ENCODE measurements at places on chromosomes 2 and 18. TPM values are rescaled to one million over a fixed set of nuclear protein-coding genes. Genes with fewer than 3 reads are reported as not detected.
A peak's percentile ranks its signal among the peaks of the same experiment; 100 is the strongest.

- DNase-seq = peak; percentile 57
Measured at GRCh38 chr2:43212931-43213330, 13.5 kb downstream of the ZFP36L2 start.

DNA sequence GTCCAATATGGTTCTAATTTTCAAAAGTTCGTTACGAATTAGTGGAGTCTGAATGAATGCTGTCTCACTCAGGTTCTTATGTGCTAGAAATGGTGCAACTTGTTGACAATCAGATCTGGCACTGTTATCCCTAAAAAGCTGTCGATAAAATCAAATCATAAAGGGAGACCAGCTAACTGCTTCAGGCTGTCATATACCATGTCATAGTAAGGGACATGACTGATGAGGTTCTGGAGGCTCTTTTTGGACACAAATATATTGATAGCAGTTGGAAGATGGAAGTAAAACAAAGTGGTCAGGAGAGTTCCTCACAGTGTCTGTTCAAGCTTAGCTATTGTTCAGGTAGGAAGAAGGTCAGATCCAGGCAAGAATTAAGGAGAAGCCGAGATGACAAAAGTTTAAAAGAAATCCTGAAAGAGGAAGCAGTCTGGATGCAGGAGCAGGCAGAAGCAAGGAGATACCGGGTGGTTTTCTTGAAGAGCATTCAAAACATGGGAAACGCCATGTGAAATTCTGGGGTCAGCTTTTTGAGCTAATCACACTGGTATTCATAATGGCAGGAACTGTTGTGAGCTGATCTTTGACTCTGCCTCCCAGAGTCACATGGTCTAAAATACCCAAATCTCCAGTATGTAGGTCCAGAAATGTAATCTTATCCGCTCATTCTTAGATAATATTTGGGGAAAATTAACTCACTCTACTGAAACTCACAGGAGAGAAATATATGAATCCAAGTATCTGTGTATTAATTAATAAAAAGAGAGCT lies 9.4 kb upstream of the CAVIN2 start:
- no peak for DNase-seq

GRCh38 chr2:73927344-73927743 lies 664 bp downstream of the DGUOK start:
- no peak for DNase-seq

DNA sequence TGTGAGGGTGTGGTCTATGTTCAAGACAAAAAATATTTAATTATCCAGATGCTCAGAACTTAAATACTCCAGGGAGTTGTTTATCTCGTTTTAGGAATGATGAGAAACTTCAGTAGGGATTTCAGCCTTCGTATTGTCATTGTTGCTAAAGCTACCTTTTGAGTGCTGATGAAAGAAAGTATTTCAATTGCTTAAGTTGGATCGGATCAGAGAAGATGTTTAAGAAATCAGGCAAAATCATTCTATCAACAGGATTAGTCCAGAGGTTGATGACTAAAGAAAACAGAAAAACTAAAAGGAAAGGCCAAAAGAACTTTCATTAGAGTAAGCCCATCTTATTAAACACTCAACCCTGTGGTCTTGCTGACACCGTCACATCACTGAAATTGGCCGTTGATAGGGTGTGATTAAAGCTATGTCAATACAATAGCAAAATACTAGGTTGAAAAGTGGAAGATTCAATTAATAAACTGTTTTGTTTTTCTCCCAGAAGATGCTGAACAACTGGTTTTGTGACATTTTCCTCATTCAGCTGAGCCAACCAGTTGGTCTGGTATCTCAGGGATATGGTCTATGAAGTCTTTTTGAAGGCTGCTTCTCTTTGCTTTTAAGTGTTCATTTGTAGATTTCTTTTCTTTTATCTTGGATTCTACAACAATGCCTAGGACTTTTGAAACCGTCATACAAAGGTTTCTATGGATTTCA lies 551.7 kb downstream of the SLC4A3 start:
- DNase-seq = no peak

The CFAP53 gene
- total RNA-seq = not detected

- no peak for DNase-seq
Measured at GRCh38 chr18:12531749-12532148, 124.0 kb downstream of the PRELID3A start.

GRCh38 chr18:49621301-49621700 lies 59.4 kb downstream of the LIPG start:
- no peak for DNase-seq

- no peak for DNase-seq
Measured at GRCh38 chr18:25075783-25076182, 276.2 kb downstream of the ZNF521 start.

DNA sequence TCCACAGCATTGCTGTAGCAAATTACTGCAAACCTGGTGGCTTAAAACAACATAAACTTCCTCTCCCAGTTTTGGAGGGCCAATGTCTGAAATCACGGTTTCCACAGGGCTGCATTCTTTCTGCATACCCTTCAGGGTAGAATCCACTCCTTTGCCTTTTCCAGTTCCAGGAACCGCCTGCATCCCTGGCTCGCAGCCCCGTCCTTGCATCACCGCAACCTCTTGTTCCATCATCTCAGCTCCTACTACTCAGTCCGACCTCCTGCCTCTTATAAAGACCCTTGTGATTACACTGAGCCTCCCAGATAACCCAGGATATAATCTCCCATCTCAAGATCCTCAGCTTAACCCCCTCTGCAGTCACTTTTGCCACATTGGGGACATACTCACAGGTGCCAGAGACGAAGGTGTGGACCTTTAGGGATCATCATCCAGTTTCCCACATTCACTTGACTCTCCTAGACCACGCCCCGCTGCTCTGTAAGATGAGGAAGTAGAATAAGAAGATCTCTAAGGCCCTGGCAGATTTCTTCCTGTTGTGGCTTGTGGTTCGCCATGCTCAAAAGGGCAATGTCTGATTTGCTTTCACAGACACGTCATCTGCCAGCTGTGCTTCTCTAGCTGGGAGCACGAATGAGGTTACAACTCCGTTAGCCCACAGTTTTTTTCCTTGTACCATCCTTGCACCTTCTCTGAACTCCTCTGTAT lies 103.6 kb upstream of the AGAP1 start:
- no peak for DNase-seq

DNA sequence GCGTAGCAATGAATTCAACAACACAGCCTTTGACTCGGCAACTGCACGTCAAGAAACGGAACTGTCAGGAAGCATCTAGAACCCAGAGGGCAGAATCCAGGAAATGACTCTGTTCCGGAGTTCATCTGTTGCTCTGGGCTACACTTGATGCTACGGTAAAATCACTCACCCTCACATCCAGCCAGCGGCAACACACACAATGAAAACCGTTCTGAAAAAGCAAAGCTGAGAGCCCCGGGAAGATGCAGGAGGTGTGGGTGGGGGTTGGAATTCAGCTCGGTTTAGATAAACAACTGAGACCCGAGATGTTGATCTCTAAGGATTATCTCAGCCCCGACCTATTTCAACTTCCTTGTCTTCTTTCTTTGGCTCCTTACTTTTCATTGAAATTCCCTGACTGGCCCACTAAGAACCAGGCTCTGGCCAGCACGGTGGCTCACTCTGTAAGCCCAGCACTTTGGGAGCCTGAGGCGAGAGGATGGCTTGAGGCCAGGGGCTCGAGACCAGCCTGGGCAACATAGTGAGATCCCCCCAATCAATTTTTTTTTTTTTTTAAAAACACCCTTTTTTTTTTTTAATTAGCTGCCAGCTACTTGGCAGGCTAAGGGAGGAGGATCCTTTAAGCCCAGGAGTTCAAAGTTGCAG lies 13.3 kb upstream of the RAB17 start:
- DNase-seq = no peak

- no peak for DNase-seq
Measured at GRCh38 chr2:168920504-168921157, 19.5 kb downstream of the G6PC2 start.

GRCh38 chr2:17115466-17115865 lies 402.8 kb downstream of the RAD51AP2 start:
- no peak for DNase-seq

GRCh38 chr18:47184419-47185050 lies 8.4 kb upstream of the IER3IP1 start:
- no peak for DNase-seq

The GALNT5 gene
- total RNA-seq = 0.11 TPM

DNA sequence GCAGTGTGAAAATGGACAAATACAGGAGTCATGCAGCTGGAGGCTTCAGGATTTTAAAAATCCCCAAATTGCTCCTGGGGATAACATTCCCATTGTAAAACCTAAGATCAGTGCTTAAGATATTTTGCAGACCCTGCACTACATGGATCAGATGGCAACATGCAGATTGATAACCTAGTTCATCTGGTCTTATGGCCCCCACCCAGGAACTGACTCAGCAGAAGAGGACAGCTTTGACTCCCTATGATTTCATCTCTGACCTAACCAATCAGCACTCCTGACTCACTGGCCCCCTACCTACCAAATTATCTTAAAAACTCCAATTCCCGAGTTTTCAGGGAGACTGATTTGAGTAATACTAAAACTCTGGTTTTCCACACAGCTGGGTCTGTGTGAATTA lies 20.0 kb downstream of the SRBD1 start:
- DNase-seq = no peak

The ATP6V1C2 gene
- 0.32 TPM for total RNA-seq

The PPP1R1C gene
- 21.0 TPM for total RNA-seq

- no peak for DNase-seq
Measured at GRCh38 chr2:64126601-64127000, 17.6 kb downstream of the PELI1 start.

DNA sequence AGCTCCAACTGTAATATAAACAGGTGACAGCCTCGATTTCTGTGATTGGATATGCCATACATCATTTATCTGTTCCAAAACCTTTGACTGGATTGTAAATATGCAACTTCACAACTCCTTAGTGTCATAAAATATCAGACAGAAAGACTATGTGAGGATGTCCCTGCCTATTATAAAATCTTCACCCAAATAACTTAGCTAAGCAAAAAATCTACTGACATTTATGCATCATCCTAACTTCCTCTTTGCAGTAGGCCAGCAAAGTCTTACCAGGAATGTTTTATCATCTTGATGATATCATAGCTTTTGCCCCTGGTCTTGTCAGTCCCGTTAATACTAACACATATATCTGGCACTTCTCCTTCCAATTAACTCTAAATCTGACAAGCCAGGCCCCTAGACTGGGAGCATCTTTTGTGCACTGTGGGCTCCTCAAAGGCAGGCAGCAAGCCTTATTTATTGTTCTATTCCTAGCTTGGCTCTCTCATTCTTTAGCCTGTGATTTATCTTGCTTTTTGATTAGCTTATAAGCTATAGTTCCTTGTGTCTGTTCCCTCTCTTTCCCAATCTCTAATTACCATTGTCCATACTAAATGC lies 356.5 kb upstream of the HNMT start:
- no peak for DNase-seq

DNA sequence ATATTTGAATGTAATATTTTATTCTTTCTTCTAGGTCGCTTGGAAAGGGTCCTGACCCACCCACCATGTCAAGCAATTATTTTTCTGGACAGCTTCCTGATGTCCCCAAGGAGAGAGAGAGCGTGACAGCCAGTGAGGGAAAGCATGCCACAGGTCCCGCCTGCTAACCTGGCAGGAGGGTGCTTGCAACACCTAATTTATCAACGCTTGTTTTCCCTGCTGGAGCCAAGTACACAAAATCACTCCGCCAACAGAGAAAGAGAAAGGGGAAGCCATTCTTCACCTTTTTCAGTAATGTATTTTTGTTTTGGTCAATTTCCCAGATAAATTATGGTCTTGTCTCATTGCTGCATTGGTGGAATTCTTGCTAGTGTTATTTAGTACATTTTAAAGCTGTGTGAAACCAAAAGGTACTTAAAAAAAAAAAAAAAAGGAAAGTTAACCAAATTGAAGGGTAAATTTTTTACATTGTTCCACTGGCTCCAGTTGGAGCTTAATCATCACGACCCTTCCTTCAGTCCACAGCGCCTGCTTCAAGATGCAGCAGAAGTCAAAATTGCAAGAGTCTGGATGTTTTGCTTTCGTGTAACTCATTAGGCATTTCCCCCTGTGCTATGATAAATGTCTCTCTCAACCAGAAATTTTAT lies 88.5 kb upstream of the COPS8 start:
- no peak for DNase-seq

GRCh38 chr18:39215920-39216319 lies 1650.3 kb upstream of the CELF4 start:
- no peak for DNase-seq

The SNORC gene
- total RNA-seq = 0.71 TPM

The TWIST2 gene
- total RNA-seq = 1.4 TPM

The CGREF1 gene
- total RNA-seq = 2.2 TPM

- DNase-seq = no peak
Measured at GRCh38 chr18:78975292-78975691, 4.3 kb upstream of the SALL3 start.

GRCh38 chr2:151762694-151763093 lies 28.4 kb upstream of the NEB start:
- no peak for DNase-seq

The MROH2A gene
- not detected for total RNA-seq

DNA sequence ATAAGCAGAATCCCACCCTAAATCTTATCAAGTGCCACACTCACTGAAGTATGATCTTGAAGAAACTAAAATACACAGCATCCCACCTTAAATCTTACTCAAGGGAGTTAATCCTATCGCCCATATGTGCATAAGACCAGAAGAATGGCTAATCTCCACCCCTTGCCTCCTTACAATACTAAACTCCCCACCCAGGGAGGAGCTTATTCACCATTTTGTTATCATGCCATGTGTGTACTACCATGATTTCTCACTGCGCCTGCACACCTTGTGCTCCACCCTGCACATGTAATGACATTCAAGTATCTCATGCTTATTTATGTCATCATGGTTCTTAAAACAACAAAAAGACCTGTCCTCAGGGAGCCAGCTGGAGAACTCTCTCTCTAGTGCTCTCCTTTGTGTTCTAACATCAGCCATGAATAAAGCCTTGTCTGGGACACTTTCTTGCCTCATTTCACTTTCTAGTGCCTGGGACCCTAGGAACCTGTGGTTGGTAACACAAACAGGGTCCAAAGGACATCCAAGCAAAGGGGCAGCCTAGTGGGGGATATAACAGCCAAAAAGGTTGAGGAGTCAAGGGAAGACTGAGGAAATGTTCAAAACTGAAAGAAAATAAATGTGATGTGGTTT lies 87.4 kb downstream of the SLC66A3 start:
- no peak for DNase-seq

GRCh38 chr2:236402033-236402790 lies 138.0 kb upstream of the ASB18 start:
- no peak for DNase-seq

- DNase-seq = no peak
Measured at GRCh38 chr2:192151853-192152252, 42.9 kb downstream of the TMEFF2 start.

- no peak for DNase-seq
Measured at GRCh38 chr2:167103028-167103756, 214.9 kb downstream of the XIRP2 start.

DNA sequence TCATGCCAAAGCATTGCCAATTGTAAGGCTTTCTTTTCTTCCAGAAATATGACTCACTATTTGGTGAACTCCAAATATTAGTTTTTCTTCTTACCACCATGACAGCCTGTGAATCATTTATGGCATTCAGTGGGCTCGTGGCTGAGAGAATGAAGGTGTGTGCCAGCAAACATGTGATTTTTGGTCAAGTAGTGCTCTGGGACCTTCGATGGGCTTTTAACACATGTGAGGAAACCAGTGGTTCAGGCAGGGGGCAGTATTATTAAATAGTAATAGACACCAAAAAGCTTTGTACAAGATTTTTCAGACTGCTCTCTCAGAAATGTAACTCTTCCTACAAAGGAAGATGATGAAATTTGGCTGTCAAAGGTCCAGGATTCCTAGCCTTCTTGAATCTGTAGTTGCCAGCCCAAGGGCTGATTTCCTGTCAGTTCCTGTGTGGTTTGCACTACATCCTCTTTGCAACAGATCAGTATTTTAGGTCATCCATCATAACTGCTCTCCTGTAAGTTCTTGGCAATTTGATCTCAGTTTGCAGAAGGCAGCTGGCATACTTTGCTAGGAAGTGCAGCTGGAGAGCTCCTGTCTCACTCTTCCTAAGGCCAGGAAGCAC lies 64.3 kb downstream of the BABAM2 start:
- peak; percentile 52 for DNase-seq
